Body of pancreas (tissue), 4 donors: ENCODE measurements at places on chromosomes 11 and 22. TPM values are rescaled to one million over a fixed set of nuclear protein-coding genes. Genes with fewer than 3 reads are reported as not detected.

The FOLH1 gene
- 0.33 TPM for total RNA-seq

The ZDHHC5 gene
- total RNA-seq = 48.5 TPM

The INSC gene
- total RNA-seq = 3.6 TPM

The SERHL2 gene
- total RNA-seq = not detected

The TRIM5 gene
- total RNA-seq = 18.7 TPM

The CCDC34 gene
- total RNA-seq = 5.9 TPM

The C22orf23 gene
- total RNA-seq = not detected

The SYT8 gene
- total RNA-seq = 6.0 TPM

The C11orf21 gene
- 0.26 TPM for total RNA-seq

The RTN4R gene
- 0.66 TPM for total RNA-seq

The LRRC4C gene
- total RNA-seq = 1.3 TPM

The RAD9A gene
- total RNA-seq = 22.6 TPM

The PNPLA3 gene
- 0.66 TPM for total RNA-seq

The KRTAP5-4 gene
- total RNA-seq = not detected

The RAB36 gene
- 1.3 TPM for total RNA-seq

The RAPSN gene
- total RNA-seq = not detected

The C11orf24 gene
- total RNA-seq = 8.2 TPM

The NXPE4 gene
- total RNA-seq = not detected

The LRRC74B gene
- not detected for total RNA-seq

The TPBGL gene
- not detected for total RNA-seq

The MMP8 gene
- total RNA-seq = not detected

The OR4D11 gene
- total RNA-seq = not detected

The MOGAT2 gene
- not detected for total RNA-seq

The P4HA3 gene
- total RNA-seq = not detected

The KCNJ4 gene
- not detected for total RNA-seq

The GGT1 gene
- total RNA-seq = 58.7 TPM

The PDGFB gene
- 15.8 TPM for total RNA-seq

The WBP2NL gene
- total RNA-seq = 5.2 TPM

The SVIP gene
- total RNA-seq = 11.5 TPM
